ENCODE measurements at places on chromosomes 13 and 19.
A peak's percentile ranks its signal among the peaks of the same experiment; 100 is the strongest.

GRCh38 chr19:33302175-33302973 is at the start of gene CEBPA:
Gene CEBPA, minus strand, starts transcription at chr19:33302534. Its CDS starts 120 bp downstream, at chr19:33302414.
- peak; percentile 29 for DNase-seq

DNA sequence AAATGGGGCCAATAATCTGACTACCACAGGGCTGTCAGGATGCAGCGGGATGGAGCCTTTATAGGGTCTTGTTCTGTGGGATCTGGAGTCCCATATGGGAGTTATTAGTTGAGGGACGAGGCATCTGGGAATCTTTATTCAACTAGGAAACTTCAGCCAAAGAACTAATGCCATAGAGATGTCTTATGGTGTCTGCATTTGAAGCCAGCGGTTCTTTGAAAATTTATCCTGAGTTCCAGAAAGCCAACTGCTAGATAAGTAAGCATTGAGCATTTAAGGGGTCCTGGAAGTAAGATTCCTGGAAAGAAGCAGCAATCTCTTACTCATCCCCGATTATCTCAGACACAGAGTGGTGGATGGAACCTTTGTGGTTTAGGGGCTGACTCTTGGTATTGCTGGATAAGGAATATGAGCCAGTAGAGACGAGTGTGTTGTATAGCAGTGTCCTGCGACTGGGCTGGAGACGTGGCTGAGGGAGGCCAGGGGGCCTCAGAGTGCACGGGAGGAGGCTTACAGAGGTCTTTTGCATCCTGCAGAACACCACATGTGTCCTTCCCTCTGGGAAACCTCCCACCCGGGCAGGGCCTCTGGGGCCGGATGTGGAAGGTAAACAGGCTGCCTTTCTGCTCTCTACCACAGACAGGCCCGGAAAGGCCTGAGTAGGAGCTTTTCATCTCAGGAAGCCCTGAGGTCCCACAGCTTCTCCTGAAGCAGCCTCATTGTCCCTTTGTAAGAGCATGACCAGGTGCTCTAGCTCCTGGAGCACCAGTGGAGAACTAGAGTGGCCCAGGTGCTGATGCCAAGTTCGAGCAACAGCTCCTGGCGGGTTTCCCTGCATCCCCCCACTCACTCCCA is 28.8 kb downstream of the ACTN4 start:
- no peak for DNase-seq

- DNase-seq = no peak
These were observed 58.0 kb upstream of the IRS2 start for GRCh38 chr13:109844396-109844795.

DNA sequence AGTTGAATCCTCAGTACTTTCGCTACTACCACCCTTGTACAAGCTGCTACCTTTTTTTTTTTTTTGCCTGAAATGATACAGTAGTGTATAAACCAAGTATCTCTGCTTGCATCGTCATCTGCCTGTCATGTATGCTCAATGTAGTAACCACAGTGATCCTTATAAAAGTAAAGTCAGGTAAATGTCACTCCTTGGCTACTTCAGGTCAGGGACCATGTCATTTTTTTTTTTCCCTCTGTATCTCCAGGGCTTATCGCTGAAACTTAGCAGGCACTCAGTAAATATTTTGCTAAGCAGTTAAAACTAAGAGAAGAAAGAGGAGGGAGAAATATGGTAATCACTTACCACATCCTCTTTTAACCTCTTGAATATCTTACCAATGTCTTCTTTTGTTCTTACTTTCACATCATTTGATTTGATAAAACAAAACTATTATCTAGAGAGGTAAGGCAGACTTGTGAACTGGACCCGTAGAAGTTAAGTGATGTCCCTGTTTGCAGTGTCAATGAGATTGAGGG is 96.8 kb upstream of the KLF12 start:
- DNase-seq = no peak

- DNase-seq = no peak
These were observed 26.9 kb downstream of the MZT1 start for GRCh38 chr13:72700509-72700908.

GRCh38 chr13:26606631-26607030 is 49.1 kb downstream of the WASF3 start:
- no peak for DNase-seq

DNA sequence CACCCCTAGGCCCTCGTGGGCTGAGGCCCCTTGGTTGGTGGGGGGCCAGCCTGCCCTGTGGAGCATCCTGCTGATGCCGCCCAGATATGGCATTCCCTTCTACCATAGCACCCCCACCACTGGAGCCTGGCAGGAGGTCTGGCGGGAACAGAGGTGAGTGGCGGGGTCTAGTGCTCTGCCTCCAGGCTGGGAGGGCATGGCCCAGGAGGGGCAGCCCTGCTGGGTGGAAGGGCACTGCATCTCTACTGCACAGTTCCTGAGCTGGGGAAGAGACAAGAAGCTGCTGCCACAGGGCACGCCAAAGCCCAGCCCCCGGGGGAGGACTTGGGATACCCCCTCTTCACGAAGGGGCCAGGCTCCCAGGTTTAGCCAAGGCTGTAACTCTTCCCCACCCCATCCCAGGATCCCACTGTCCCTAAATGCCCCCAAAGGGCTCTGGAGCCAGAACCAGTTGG is 2.4 kb upstream of the KMT2B start:
- DNase-seq = no peak

GRCh38 chr19:58196901-58197616 is 14.2 kb downstream of the ZNF274 start:
- no peak for DNase-seq

DNA sequence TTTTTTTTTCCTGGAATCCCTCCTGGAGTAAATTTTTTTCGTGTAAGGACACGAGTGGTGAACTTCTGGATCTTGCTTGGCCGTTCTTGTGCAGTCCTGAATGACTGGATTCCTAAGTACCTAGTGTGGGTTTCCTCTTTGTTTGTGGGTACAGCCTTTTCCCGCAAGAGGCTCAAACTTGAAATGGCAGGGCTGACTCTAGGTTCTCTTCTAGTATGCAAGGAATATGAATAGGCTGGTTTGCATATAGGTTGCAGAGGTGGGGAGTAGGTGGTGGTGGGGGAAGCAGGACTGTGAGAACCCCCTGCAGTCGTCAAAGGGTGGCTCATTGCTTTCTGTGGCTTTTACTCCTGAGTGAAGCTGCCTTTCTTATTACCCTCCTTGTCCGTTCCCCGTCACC is 13.6 kb downstream of the UBAC2 start:
- DNase-seq = no peak

GRCh38 chr13:75739244-75739868 is 103.2 kb downstream of the LMO7 start:
- DNase-seq = no peak

GRCh38 chr19:53953383-53953782 is 9.4 kb upstream of the CACNG8 start:
- DNase-seq = no peak

DNA sequence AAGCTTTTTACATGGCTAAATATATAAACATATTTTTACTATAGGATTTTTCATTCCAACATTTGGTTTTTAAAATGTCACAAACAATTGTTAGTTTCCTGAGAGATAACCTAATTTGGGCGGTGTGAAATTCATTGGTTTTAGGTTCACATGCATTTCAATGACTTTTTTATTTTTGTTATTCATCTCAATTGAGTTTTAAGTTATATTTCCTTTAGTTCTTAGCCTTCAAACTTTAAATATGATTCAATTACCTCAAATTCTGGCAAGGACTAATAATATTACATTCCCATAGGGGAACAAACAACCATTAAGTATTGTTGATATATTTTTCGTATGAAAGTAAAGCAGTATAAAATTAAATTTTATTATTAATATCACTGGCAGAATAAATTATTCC is 265.3 kb downstream of the SLITRK6 start:
- DNase-seq = no peak

GRCh38 chr13:45481688-45482087 is 16.9 kb downstream of the COG3 start:
- DNase-seq = no peak

GRCh38 chr13:99778500-99778899 is 193.1 kb downstream of the ZIC5 start:
- DNase-seq = no peak

- no peak for DNase-seq
These were observed 116.4 kb downstream of the FRY start for GRCh38 chr13:32147976-32148375.

DNA sequence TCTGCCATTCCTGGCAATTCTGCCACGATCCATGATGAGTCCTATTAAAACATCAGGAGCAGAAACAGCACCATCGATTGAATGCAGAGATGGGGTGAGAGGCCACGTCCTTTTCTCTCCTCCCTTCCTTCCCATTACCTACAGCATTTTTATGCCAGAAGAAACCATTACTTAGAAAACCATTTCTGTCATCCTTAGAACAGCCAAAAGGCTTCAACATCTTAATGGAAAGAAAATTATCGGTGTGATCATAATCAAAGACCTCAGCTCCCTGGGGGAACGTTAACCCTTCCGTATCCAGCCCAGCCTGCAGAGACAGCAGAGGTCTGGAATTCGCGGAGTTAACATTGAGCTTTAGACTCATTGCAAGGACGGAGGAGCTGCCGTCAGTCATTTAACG is 56.0 kb upstream of the SIAH3 start:
- no peak for DNase-seq

GRCh38 chr19:5081443-5082161 is 112.7 kb downstream of the KDM4B start:
- DNase-seq = no peak

DNA sequence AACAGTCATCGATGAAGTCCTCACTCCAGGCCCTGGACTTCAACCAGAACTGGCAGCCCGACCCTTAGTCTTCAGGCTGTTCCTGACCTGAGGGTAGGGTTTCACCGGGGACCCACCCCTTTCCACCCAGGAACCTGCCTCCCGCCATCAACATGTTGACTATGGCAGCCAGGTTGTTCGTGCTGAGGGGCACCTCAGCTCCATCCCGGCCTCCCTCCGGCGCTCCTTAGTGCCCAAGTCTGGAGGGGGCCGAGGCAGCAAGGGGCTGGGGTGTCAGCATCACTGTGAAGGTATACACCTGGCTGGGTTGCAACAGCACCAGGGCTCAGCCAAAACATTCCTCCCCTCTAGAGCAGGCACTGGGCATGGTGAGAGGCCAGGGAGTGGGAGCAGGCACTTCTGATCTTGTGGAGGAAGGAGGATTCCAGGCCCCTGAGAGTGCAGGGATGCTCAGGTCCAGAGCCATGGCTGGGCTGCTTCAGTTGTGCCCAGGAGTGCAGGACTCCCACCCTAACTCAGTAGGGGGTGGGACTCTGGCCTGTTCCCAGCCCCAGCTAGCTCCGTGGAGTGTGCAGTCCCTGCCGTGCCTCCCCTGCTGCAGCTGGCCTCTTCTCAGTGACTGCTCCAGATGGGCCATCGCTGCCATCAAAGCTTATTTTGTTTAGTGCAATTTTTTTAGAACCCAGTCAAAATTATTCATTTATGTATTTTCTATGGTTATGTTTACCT is 1445.9 kb downstream of the PCDH9 start:
- no peak for DNase-seq

DNA sequence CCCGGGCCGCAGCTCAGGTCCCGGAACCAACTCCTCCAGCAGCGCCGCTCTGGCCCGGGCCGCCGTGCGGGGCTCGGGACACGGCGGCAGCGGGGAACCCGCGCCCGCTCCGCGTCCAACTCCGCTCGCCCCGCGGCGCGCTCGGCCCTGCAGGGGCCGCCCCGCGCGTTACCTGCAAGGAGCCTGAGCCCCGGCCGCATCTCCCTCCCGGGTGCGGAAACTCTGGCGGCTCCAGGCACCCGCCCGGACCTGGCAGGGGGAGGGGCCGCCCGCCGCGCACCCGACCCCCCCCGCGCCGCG is at the start of gene TMTC4:
TMTC4 (minus strand) TSS at position 224 of the 300 bp plus-strand sequence. CDS start 4,433 bp downstream, outside the sequence.
- no peak for DNase-seq

DNA sequence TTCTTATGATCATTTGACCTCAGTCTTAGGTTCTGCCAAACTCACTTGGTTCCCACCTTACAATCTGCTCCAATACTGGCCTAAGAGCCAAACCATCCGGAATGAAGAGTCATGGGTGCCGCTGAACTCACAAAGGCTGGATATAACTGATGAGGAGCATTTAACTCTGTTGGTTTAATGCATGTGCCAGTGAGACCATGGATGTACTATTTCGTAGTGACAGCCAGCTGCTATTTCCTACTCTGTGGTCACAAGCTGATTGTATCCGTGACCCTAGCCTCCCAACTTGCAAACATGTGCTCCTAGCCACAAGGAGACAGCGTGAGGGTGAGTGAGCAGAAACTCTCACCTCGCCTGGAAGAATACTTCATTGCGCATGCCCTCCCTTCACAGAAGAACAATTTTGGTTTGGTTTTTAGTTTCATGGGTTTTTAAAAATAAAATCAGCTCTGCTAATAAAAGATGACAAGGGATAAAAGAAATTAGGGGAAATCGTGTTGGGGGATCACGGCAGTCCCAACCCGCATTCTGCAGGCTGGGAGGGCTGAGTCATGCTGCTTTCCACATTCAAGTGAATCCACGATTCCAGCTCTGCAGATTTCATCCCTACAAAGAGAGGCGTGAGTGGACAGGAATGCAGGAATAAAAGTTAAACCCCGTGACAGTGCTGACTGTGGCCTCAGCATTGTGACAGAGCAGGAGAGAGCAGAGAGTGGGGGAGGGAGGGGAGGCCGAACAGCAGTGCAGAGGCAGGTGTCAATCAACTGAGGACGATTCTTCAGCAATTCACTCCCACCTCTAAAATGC is 66.8 kb upstream of the RAP2A start:
- DNase-seq = no peak

GRCh38 chr13:20127562-20128458 is 33.0 kb downstream of the GJA3 start:
- DNase-seq = no peak

DNA sequence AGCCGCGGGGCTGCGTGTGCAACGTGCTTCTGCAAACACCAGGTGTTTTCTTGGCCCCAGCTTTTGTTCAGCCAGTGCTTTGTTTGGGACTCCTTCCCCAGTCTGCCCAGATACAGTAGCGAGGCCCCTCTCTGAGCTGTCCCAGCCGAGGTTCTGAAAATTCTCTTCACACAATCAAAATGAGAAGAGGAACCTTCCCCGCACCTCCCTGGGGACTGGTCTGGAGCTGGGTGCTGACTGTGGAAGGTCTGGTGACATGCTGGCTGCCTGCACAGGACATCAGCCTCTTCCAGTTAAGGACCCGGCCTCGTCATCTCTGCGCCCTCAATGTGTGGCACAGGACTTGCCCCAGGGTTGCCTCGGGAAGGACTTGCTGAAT is 4.2 kb downstream of the ATP4A start:
- DNase-seq = no peak

GRCh38 chr13:103883164-103883563 is 816.9 kb upstream of the SLC10A2 start:
- DNase-seq = no peak

DNA sequence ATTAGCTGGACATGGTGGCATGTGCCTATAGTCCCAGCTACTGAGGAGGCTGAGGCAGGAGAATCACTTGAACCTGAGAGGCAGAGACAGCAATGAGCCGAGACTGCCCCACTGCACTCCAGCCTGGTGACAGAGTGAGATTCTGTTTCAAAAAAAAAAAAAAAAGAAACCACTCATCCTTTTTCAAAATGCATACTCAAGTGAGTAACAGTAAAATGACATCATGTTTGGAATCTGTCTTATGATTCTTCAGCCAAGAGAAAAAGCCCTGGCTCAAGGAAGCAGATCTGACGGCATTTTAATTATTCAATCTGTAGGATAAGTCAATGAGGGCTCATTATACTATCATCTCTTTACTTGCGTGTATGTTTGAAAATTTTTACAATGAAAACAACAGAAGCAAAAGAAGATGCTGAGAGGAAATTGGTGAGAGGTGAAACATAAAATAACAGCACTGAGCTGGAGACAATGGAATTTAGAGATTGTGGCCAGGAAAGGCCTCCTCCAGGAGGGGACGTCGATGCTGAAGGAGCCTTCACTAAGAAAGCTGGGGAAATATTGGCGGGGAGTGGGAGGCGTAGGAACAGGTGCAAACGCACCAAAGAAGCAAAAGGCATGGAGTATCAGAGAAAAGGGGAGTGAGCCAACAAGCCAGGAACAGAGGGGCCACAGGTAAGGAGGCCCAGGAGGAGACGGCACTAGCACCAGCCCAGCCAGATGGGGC is 12.9 kb upstream of the CCNE1 start:
- no peak for DNase-seq

Measured in stimulated activated CD8-positive, alpha-beta memory T cell treated with anti-CD3 and anti-CD28 coated beads, Interleukin-4, amount 100 ng/mL, for 1 hour (primary cell).